ENCODE measurements at places on chromosomes 1 and 21. TPM values are rescaled to one million over a fixed set of nuclear protein-coding genes. Genes with fewer than 3 reads are reported as not detected.

Gene PLPPR4
- total RNA-seq: 0.15 TPM

- DNase-seq: no peak
Observed at GRCh38 chr21:42025376-42026081, 15.4 kb upstream of the ZBTB21 start.

Gene RNASEL
- total RNA-seq: 2.3 TPM

GRCh38 chr1:6523566-6523965, 30.7 kb downstream of the NOL9 start:
- DNase-seq: peak; percentile 33

Gene SH2D2A
- not detected for total RNA-seq

DNA sequence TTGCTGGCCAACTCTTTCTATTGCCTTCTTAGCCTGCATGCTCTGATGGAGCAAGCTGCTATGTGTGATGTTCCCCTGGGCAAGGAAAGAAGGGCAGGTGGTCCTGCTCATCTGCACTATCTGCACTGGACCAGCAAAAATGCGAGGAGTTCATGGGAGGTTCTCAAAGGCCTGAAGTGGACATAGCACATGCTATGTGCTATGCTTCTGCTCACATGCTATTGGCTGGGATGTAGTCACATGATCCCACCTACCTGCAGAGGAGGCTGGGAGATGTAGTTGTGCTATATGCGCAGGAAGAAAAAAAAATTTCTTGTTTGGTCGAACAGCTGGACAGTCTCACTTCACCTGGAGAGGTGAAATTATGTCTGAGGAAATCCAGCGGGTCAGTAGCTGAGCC, 587.7 kb downstream of the MATN1 start:
- no peak for DNase-seq

DNA sequence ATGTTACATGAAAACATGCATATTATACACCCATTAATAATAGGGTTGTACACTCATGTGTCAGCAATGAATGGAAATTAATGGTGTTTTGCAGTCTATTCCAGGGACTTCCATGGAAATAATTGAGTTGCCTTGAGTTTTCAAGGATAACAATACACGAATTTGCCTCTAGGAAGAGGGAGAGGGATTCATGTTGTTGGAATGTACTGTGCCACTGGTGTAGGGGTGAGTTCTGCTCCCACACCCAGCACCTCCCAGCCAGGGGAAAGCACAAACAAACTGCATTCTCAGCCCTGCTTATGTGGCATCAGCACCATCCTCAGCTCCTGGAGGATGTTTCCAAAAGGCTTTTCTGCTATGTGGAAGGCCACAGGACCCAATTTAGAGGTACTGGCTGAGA, 57.8 kb downstream of the BCAR3 start:
- no peak for DNase-seq

DNA sequence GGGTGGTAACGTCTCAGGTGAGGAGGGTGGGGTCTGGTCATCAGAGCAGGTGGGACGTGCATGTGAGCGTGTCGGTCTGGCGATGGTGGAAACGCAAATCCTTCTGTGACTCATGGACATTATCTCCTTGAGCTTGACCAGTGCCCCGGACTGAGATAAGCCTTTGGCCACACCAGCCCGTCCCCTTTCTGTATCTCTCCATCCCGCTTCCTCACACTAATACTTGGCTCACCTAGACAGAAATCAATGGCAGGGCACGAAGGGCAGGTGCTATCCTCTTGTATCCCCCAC, 7.9 kb upstream of the AQP10 start:
- no peak for DNase-seq

Measured in endothelial cell (in vitro differentiated cells).